ENCODE measurements at places on chromosomes 2 and 18.

DNA sequence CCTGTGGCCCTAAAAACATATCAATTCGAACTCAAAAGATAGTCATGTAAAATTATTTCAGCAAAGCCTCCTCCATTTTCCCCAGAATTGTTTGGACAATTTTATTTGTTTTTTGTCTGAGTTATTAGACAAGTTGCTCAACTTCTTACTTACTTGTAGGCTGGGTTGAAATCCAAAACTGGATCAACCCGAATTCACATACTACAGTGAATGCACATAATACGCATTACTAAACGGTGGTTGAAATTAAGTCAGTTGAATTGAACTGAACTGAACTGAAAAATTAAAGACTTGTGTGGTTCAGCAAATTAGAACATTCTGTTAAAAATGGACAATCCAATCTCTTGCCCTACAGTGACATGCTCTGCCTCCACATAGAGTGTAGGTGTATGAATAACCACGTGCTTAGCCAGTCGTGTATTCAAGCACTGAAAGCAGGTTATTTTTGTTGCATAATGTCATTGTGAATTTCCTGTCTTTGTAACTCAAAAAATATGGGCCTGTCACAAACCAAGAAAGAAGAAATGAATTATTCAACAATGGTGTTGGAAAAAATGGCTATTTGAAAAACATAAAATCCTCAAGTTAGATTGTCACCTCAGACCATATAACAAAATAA lies 441.0 kb downstream of the TXNL1 start:
- no peak for DNase-seq

DNA sequence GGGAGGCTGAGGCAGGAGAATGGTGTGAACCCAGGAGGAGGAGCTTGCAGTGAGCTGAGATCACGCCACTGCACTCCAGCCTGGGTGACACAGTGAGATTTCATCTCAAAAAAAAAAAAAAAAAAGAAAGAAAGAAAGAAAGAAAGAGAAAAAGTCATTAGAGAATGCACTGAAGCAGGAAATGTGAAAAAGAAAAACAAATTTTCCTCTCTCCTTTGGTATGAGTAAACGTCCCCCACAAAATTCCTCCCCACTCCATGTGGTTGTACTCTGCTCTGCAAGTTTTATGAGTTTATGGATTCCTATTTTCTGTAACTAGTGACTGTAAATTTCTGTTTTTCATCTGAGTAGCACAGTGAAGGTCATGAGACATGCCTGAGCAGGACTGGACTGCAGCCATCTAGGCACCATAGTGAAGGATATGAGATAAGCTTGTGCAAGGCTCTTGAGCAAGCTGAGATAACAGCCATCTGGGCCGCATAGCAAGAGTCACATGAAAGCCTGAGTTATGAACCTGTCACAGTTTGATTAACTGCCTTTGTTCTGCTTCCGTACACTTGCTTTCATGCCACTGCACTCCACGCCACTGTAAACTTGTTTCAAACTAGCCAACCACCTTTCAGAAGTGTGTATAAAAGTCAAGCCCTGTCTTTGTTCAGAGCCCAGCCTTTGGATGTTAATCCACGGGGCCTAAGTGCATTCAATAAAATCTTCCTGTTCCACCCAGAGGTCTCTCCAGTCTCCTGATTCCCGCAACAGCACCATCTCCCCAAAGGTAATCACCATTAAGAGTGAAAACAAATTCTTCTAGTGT lies 50.2 kb downstream of the SKA1 start:
- no peak for DNase-seq

- no peak for DNase-seq
Observed at GRCh38 chr2:112709703-112710102, 11.1 kb upstream of the NT5DC4 start.

- DNase-seq, result no peak
Observed at GRCh38 chr2:88448248-88448647, 4.2 kb downstream of the FOXI3 start.

DNA sequence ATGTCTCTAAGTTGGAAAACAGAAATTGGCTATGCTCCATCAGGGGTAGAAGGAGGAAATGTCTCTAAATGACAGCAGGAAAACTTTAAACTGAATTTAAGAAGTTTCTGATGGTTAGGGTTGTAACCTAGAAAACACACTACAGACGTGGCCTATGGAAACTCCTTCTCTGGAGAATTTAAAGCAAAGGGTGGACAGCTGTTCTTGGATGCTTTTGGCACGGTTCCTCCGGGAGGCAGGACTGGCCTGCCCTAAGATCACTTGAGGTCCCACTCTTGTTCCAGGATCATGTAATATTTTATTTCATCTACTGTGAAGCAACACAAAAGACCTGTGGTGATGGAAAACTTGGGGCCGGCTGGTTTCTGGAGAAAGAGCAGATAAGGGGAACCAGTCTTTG lies 77.0 kb downstream of the NRP2 start:
- no peak for DNase-seq

- no peak for DNase-seq
Observed at GRCh38 chr2:122218596-122218995, 463.1 kb downstream of the TSN start.

DNA sequence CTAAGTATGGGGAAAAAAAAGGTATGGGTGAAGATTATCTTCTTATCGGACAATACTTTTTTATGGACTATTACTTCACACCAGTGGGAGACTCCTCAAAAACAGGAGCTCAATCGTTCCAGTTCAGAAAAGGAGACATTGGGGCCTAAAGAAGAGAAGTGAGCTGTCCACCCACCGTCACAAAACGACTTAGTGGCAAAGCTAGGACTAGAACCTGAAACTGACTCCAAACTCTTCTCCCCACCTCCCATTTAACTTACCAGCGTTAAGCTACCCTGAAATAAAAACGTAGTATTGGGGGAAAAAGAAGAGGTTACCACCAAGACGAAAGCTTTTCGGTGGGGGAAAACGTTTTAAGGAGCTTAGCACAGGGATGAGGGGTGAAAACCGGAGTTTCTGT lies 503 bp downstream of the GTF3C3 start:
- DNase-seq, result no peak

- DNase-seq, result no peak
Observed at GRCh38 chr2:109158237-109158636, 29.2 kb downstream of the SH3RF3 start.

DNA sequence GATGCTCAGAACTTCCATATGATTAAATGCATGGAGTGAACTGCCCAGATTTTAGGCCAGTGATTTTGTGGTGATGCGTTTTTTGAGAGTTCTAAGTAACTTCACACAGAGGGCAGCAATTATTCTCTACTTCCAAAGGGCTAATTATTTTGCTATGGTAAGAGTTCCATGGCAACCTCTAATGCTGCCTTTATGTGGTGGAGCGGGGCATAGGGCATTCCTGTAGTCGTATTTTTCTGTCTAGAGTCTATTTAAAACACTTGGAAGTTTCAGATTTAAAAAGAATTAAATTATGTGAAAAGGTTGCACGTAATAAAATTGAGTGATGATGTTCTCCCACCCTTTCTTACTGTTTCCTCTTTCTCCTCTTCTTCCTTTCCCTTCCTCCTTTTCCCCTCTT lies 63.9 kb upstream of the EML6 start:
- DNase-seq, result no peak

GRCh38 chr2:186543561-186544131 lies 46.2 kb upstream of the ITGAV start:
- no peak for DNase-seq

DNA sequence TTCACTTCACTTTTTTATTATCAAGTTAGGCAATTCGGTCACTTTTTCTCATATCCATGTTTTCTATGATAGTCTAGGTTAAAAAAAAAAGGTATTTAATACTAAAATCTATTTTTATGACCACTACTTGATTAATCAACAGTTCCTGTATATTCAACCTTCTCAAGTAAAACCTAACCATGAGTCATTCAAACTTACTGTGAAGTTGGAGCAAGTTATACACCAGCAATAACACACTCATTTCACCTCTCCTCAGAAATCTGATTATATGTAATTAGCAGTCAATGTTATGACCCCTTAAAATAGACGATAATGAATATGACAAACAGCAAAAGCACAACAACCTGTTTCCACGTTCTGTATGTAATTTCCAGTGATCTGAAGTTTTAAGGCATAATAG lies 35.0 kb upstream of the ADAM17 start:
- no peak for DNase-seq

DNA sequence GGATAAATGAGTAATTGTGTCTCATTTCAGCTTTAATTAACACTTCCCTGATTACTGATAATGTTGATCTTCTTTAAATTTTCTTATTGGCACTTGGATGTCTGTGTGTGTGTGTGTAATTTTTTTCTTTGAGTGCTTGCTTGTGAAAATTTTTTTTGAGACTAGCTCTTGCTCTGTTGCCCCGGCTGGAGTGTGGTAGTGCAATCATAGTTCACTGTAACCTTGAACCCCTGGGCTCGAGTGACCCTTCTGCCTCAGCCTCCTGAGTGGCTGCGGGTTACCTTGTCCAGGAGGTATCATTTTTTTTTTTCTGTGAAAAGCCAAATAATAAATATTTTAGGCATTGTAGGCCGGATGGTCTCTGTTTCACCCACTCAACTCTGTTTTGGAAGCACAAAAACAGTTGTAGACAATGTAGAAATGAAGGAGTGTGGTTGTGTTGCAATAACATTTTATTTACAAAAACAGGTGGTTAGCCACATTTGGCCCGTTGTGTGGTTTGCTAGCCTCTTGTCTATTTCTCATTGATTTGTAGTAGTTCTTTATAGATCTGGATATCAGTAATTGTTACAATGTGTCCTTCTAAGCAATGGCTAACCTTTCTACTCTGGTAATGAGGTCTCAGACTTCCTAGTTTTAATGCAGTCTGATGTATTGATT lies 7.9 kb downstream of the IL1RL2 start:
- no peak for DNase-seq

DNA sequence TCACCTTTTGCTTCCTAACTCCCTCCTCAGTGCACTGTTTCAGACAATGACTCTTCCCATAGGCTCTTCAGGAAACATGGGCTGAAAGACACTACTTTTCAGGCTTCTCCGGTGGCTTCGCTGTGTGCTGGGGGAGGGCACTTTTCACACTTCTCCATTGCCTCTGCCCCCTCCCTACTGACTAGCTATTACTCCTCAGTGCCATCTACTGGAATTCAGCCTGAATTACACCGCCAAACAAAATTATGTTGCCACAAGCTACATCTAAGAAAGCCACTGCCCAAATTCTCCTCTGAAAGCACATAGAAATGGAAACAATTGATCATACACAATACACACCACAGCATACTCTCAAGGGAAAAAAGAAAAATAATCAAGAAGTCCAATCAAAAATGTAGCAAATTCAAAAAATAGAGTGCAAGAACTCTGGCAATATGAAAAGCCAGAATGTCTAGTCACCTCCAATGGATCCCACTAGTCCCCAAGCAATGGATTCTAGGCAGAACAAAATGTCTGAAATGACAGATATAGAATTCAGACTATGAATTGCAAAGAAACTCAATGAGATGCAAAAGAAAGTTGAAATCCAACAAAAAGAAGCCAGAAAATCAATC lies 1139.4 kb upstream of the GYPC start:
- DNase-seq, result no peak

DNA sequence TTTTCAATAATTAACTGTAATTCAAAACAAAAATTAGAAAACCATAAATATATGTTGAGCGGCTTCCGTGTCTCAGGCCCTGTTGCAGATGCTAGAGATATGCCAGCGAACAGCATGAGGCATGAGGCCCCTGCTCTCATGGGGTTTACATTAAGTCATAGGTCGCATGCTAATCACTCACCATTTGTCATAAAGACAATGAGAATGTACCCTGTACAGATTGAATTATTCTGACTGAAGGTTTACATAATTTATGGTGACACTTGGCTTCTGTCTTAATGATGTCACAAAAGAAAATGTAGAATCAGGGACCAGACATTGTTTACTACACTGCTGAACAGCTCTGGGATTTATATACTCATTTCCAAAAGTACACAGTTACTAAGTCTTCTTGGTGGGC lies 5.9 kb upstream of the VAPA start:
- no peak for DNase-seq

DNA sequence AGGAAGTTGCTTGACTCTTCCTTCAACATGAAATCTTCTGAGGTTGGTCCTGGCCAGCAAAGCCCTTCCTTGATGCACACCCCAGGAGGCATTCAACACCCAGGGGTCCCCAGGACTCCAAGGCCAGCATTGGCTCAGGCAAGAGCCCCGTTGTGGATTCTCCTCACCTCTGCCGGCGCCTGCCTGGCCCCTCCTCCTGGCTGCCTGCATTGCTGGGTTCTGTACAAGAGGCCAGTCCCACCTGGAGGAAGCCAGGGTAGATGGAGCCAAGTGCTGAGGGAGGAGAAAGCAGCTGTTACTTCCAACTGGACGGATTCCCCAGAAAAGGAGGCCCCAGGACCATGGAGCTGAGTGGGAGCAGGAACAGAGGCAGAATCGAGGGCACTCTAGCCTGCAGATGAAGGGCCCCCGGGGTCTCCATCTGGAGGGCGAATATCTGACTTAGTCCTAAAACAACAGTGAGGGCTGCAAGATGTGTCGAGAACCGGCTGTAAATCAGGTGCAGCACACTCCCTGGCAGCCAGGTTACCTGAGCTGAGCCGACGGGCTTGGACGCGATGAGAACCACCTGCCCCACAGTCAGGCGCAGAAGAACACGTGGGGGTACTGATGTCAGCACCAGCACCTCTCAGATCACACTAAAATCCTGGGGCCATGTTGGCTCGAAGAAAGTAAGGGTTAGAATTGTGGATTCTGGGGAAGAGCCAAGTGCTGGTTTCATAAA lies 399.6 kb upstream of the SALL3 start:
- DNase-seq, result no peak

DNA sequence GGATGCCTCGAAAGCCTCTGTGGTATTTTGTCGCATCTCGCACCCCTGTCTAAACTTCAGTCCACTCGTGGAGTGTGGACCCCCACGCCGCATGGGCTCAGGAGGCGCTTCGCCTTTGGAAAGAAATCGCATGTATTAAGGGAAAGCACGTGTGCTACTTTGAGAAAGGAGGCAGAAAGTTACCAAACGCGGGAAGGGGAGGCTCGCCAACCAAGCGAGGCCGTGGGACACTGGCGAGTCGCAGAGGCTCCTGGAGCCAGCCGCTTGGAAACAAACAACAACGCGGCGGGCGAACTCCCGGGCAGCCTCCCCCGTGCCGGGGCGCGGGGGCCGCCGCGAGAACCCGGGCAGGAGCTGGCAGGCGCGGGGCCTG lies 455 bp upstream of the AGAP1 start:
- no peak for DNase-seq
